ENCODE measurements at places on chromosomes 6 and 20.

DNA sequence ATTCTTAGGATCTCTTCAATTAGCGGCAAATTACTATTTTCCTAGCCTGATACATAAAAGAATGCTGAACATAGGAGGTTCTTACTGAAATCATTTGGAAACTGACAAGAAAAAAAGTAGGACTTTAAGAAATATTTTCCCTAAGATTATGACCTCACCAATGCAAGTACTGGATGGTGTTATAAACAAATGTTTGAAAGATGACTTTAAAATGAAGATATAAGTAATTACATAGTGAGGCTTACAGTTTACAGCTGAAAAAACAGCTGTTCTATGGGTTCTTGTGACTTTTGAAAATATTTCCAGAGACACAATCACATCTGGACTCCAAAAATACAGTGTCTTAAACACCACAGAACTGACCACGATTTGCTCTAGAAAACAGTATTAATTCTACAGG, 64.9 kb downstream of the ADAT2 start:
- DNase-seq: no peak

DNA sequence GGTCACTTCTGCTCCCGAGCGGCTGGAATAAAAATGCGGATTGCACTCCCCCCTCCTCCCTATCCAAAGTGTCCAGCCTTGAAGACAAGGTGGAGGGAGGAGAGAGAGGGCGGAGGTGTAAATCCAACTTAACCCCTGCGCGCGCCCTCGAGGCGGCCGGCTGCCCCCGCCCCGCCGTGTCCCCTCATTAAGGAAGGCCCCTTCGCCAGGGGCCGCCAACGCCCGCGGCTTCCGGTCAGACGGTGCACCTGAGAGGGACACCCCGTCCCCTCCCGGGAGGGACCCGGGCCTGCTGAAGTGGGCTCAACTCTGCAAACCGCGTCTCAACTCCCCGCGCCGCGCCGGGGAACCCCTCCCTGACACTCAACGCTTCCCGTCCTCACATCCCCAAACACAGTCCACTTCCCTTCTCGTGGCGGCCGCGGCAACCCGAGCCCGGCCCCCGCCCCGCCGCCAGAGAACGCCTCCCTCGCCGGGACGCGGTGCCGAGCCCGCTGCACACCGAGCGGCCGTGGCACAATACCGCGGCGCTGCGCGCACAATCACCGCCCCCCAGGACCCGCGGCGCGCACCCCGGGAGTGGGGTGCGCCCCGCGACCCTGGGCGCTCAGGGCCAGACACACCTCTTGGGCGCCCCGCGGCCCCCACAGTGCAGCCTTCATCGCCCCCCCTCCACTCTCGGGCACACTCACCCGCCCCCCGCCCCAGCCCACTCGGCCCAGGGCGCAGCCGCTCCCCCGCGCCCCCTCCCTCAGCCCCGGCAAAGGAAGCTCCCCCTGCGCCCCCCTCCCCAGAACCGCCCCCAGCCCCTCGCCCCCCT, 102.5 kb downstream of the NOL4L start:
- DNase-seq: no peak

- DNase-seq: no peak
Observed at GRCh38 chr20:37349517-37350491, 3.9 kb downstream of the SRC start.

GRCh38 chr20:23679133-23680092, 9.4 kb downstream of the CST4 start:
- DNase-seq: no peak

DNA sequence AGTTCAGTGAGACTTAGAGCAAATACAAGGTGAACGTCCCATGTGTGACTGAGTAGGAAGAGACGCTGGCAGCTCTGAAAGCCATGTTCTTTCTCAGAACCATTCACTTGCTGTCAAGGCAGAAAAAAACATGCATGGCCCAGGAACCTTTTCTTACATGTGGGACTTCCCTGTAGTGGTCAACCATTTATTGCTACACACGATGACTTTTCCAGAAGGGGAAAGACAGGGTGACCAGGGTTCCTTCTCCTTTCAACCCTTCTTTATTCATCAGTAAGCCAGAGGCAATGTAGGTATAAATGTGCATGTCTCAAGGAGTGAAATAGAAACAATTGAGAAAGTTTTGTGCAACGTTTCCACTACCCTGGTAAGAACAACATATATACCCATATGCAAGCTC, 189.0 kb downstream of the NFATC2 start:
- no peak for DNase-seq

- DNase-seq: no peak
Observed at GRCh38 chr6:26183581-26184366, 96.5 kb downstream of the HFE start.

DNA sequence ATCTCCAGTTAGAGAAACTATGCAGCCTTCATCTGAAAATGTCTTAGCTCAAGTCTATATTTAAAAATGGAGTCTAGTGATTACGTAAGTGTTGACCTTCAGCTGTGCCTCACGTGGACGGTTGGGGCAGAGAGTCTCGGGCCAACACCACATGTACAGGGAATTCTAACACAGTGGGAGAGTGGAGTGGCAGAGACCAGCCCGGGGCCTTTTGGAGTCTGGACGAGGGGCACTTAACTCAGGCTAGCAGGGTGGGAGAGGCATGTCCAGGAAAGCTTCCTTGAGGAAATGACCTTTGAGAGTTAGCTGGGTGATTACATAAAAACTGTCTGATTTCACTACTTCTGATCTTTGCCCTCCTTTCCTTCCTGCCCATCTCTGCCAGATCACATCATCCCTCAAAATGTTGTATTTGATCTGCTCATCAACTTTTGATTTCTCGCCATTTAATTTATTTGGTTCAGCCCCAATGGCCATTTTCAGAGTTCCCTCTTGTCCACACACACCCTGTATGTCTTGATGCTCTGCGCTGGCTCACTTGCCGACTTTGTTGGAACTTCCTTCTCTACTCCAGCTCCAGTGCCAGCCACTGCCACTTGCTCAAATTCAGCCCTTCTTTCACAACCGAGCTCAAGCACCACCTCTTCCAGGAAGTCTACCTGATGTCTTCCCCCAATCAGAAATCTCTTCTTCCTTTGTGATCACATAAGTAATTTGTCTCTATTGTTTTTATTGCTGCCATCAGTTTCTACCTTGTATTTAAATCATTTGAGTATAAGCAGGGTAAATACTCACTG, 2.6 kb downstream of the ARMC2 start:
- DNase-seq: no peak

- peak; percentile 16 for DNase-seq
Observed at GRCh38 chr6:56902641-56903464, 52.1 kb upstream of the BEND6 start.

GRCh38 chr6:166872531-166873009, 83.8 kb downstream of the RNASET2 start:
- no peak for DNase-seq

GRCh38 chr6:54238396-54238795, 69.8 kb upstream of the TINAG start:
- DNase-seq: no peak

DNA sequence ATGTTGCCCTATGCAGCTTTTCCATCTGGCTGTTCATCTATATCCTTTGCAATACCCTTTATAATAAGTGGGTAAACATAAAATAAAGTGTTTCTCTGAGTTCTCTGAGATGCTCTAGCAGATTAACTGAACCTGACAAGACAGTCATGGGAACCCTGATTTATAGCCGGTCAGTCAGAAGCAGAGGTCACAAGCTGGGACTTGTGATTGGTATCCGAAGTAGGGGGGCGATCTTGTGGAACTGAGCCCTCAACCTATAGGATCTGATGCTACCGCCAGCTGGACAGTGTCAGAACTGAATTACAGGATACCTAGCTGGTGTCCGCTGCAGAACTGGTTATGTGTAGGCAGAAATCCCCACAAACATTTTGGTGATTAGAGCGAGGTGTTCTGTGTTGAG, 39.0 kb downstream of the SLC17A5 start:
- DNase-seq: no peak

GRCh38 chr6:143765422-143766184, 77.5 kb upstream of the LTV1 start:
- DNase-seq: no peak

DNA sequence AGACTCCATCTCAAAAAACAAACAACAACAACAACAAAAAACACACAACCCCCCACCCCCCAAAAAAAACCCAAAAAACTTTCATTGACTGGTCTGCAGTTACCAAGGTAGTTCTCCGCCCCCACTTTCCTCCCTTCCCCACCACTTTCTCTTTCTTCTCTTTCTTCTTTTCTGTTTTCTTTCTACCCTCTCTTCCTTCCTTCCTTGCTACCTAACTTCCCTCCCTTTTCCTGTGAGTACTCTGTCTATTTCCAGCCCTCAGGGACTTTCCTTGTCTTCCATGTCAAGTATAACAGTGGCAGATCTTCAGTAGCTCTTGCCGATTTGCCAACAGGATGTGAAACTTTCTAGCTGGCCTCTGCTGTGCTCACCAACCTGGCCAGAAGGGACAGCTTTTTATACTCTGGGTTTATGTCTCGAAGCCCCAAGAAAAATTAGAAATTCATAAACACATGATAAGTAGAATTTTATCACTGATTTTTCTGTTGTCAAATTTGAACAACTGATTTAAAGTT, 399.5 kb downstream of the QKI start:
- no peak for DNase-seq

DNA sequence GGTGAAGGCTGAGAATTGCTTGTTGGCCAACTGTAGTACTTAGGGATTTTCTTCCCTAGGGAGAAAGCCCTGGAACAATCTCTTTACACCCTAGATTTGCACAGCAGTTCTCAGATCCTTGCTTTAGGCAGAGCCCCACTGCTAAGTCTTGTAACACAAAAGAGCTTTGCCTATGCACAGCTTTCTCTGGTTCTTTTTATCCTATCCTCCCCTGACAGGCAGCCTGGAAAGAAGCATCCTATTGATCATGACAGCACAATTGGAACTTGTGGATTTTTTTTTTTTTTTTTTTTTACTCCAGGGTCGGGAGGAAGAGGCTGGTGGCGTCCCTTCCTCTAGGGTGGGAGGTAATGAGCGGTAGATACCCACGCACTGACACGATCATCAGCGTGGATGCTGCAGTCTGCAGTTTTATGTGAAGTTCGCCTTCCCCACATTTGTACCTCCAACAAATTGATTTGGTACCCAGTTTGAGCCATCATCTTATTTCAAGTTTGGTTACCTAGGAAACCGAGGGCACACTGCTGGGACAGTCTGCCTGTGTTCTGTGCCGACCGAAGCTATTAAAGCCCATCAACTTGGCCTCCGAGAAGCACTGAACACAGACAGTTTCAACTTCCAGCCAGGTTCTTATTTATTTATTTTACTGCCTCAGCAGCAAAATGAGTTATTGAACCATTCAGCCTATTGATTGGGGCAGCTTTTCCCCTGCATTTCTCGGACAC, 110.1 kb downstream of the NRN1 start:
- DNase-seq: no peak

GRCh38 chr6:146949425-146949824, 254.8 kb upstream of the STXBP5 start:
- no peak for DNase-seq

DNA sequence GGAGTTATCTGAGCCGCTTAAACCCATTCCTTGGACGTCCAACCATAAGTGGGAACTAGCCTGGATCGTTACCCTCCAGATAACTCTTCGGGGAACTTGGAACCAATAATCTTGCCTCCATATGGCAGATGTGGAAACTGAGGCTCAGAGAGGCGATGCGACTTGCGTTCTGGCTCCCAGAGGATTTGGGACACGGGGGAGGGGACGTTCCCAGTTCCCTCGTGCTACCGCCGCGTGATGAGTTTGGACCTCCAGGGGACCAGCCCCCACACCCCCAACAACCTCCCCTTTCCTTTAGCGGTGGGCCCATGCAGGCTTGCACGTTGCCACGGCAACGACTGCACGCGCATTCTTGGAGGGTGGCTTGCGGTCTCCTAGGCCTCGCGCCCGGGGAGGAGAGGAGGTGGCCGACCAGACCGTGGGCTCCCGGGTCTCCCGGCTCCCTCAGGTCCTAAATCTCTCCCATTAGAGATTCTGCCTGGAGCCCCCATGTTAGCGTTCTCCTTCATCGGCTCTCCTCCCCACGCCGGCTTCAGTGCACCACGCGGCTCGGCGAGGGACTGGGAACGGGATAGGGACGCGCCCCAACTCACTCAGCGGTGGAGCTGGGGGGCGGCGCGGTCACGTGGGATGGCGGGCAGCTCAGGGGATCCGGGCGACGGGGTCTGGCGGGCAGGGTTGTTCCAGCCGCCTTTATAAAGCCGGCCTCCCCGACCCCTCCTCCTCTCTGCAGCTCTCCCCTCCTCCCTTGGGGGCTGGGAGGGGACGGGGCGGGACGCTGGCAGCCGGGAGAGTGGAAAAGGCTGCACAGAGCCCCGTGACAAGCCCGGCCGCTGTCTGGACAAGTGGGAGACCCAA, at the start of gene PLTP:
PLTP (minus strand) TSS at position 670 of the 858 bp plus-strand sequence. CDS start 703 bp downstream, outside the sequence.
- DNase-seq: no peak

DNA sequence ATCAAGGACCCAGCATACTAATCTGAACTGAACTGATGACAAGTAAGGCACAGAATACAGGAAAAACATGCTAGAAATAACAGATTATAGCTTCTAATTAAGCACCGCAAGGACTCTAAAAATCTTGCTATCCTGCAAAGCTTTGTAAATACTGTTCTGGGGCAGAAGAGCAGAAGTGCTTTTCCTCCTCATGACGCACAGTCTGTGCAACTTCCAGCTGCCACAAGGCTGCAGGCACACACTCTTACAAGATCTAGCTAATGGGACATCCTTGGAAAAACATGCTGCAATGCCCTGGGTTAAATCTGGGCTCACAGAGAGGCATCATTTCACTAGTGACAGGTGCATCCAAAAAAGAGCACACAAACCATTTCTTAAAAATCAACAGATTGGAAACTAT, 188.6 kb downstream of the GJA10 start:
- no peak for DNase-seq

- DNase-seq: no peak
Observed at GRCh38 chr20:438571-439469, 23.5 kb downstream of the TBC1D20 start.

- DNase-seq: no peak
Observed at GRCh38 chr6:35300848-35301247, 3.2 kb downstream of the DEF6 start.

DNA sequence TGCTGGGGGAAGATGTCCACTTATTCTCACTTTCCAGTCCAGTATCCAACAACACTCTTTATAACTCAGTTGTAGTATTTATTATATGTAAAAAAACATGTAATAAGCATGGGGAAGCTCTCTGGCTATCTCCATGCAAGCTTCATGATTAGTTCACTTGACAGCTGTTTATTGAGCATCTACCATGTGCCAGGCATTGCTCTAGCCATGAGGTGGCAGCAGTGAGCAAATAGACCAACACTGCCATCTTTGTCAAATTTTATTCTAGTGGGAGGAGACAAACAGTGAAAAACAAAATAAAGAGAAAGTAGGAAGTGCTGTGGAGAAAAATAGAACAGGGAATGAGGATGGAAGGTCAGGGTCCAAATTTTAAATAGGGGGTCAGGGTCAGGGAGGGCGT, 131.8 kb downstream of the CFAP61 start:
- no peak for DNase-seq

GRCh38 chr6:47485491-47486135, 8.0 kb downstream of the CD2AP start:
- no peak for DNase-seq
